CD4-positive, alpha-beta T cell (primary cell): ENCODE measurements at places on chromosomes 11 and 22. TPM values are rescaled to one million over a fixed set of nuclear protein-coding genes. Genes with fewer than 3 reads are reported as not detected.

- H3K27me3 ChIP-seq: no peaks in the 10 kb centered on the region
- peak overlapping the region; percentile 58 for H3K4me3 ChIP-seq
- H3K36me3 ChIP-seq: peaks cover 28% of the 10 kb centered on the region
- peaks cover 39% of the 10 kb centered on the region for H3K4me1 ChIP-seq
Observed at GRCh38 chr22:49959782-49960158, 802 bp upstream of the PIM3 start.

- H3K27ac ChIP-seq: no peak overlapping the region
- DNase-seq: no peak
- no peak overlapping the region for H3K4me3 ChIP-seq
- H3K4me1 ChIP-seq: no peaks in the 10 kb centered on the region
- H3K27me3 ChIP-seq: peaks cover 6% of the 10 kb centered on the region
Observed at GRCh38 chr22:44603767-44604166, 98.2 kb upstream of the PRR5 start.

DNA sequence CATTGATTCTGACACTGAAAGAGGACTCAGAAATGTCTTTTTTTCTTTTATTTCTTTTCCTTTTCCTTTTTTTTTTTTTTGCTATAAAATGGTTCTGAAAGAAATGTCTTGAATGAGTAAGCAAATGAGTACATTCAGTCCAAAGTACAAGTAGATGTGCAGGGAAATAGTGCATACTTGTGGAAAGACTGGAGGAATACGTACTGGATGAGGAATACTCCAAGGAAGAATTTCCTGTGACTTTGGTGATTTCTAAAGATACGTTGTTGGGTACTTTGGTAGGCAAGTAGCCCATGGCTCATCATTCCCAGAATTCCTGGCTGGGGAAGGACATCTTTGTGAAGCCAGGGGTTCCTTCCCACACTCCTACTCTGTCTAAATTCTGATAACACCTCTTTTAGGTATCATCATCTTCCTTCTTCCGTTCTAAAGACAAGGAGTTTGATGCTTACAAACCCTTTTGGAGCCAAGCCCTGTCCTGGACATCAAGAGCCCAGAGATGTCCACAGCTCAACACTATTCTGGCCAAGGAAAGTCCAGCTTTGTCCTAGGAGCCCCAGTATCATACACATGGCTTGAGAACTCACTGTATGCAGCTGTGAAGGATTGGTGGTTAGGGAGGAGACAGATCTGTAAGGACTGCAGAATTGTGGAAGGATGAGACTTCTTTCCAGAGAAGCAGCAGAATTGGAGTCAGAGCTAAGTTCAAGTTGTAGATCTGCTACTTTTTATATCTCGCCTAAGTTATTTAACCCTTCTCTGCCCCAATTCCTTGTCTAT, 4.8 kb upstream of the NUP98 start:
- no peak overlapping the region for H3K27ac ChIP-seq
- peaks cover 12% of the 10 kb centered on the region for H3K4me1 ChIP-seq
- no peak overlapping the region for H3K4me3 ChIP-seq
- no peaks in the 10 kb centered on the region for H3K36me3 ChIP-seq
- DNase-seq: no peak

- H3K4me3 ChIP-seq: no peak overlapping the region
- H3K4me1 ChIP-seq: no peaks in the 10 kb centered on the region
- H3K36me3 ChIP-seq: no peaks in the 10 kb centered on the region
- H3K27ac ChIP-seq: no peak overlapping the region
Observed at GRCh38 chr11:44351898-44352498, 42.1 kb upstream of the ALX4 start.

- H3K4me1 ChIP-seq: peaks cover under 1% of the 10 kb centered on the region
- no peaks in the 10 kb centered on the region for H3K27me3 ChIP-seq
- H3K27ac ChIP-seq: no peak overlapping the region
- H3K36me3 ChIP-seq: peaks cover 94% of the 10 kb centered on the region
- DNase-seq: no peak
- no peak overlapping the region for H3K4me3 ChIP-seq
Observed at GRCh38 chr22:46350121-46350520, 14.6 kb downstream of the TRMU start.

GRCh38 chr11:43515090-43515489, 156.4 kb downstream of the TTC17 start:
- no peaks in the 10 kb centered on the region for H3K27me3 ChIP-seq
- H3K4me1 ChIP-seq: no peaks in the 10 kb centered on the region

- H3K27me3 ChIP-seq: no peaks in the 10 kb centered on the region
- H3K4me3 ChIP-seq: no peak overlapping the region
- H3K27ac ChIP-seq: no peak overlapping the region
- DNase-seq: no peak
- H3K36me3 ChIP-seq: no peaks in the 10 kb centered on the region
Observed at GRCh38 chr11:118838905-118839553, 44.7 kb upstream of the CXCR5 start.

DNA sequence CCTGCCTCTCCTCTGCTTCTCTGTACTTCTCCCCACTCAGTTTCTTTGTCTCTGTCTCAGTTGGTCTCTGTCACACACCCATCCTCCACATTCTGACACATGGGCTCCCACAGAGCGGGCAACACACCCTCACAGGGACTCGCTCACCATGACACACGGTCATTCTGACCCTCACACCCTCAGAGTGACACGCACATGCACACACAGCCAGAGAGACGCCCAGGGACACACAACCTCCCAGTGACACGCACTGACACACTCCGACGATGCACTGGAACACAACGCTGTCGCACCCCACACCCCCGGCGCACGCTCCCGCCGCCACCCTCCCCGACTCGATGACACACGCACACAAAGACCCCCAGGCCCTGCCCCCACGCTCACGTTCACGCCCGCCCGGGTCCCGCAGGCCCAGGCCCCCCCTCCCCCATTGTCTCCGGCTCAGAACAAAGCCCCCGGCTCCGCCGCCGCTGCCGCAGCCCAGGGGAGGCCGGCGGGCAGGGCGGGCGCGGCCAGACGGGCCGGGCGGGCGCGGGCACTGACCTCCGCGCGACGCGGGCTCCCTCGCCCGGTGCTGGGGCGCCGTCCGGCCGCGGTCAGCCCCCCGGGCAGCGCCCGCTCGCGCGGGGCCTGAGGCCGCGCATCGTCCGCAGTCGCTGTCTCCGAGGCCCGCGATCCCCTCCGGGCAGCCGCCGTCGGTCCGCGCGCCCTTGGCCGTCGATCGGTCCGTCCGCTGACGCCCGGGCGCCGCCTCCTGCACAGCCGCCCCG, 404 bp downstream of the DCHS1 start:
- peak overlapping the region; percentile 41 for H3K27ac ChIP-seq
- DNase-seq: no peak
- H3K36me3 ChIP-seq: no peaks in the 10 kb centered on the region
- peaks cover 32% of the 10 kb centered on the region for H3K4me1 ChIP-seq

- no peaks in the 10 kb centered on the region for H3K36me3 ChIP-seq
- H3K27me3 ChIP-seq: no peaks in the 10 kb centered on the region
- no peak for DNase-seq
- H3K27ac ChIP-seq: no peak overlapping the region
Observed at GRCh38 chr11:34437224-34438125, 1.3 kb upstream of the CAT start.

DNA sequence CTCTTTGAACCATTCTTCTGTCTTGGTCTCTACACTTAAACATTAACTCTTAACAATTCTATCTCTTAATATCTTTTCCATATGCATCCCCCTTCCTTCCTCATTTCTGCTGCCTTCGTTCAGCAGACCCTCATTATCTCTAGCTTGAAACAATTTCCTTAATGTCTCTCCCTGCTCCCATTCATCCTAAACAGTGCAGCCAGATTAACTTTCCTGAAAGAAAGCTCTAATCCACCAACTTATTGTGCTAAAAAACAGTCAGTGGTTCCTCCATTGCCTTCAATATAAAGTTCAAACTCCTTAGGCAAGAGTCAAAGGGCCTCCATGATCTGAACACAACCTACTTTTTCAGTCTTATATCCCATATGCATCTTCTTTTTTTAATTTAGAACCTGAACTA, 42.5 kb downstream of the SOX6 start:
- H3K4me1 ChIP-seq: no peaks in the 10 kb centered on the region
- H3K27me3 ChIP-seq: no peaks in the 10 kb centered on the region
- H3K4me3 ChIP-seq: no peak overlapping the region
- DNase-seq: no peak
- no peaks in the 10 kb centered on the region for H3K36me3 ChIP-seq

DNA sequence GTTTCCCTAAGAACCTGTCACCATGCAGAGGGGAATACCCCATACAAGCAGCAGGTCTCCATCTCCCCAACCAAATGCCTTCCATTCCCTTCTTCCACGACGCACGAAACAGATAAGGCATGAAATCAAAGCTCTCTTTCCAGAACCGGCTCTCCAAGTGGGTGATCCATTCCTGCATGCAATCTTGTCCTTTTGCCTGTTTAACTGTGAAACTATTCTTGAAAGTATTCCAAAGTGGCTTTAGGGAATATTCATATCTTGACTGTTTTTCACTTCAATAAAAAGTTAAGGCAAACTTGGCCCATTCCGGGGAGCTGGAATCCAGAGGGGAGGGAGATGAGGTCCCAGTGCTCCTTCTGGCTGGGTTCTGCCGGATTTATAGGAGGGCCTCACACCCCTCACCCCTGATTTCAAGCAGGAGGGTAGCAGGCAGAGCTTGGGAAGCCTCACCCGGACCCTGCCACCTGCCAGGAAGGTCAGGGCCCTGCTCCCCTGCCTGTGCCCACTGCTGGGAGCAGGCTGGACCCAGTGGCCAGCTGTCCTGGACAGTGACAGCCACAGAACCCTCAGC, 60.9 kb downstream of the SCGB1A1 start:
- H3K27me3 ChIP-seq: no peaks in the 10 kb centered on the region
- no peaks in the 10 kb centered on the region for H3K4me1 ChIP-seq
- no peaks in the 10 kb centered on the region for H3K36me3 ChIP-seq
- no peak overlapping the region for H3K27ac ChIP-seq

GRCh38 chr22:49862496-49862776, 8.8 kb downstream of the ZBED4 start:
- H3K36me3 ChIP-seq: no peaks in the 10 kb centered on the region
- H3K4me1 ChIP-seq: peaks cover 37% of the 10 kb centered on the region
- no peak overlapping the region for H3K4me3 ChIP-seq

DNA sequence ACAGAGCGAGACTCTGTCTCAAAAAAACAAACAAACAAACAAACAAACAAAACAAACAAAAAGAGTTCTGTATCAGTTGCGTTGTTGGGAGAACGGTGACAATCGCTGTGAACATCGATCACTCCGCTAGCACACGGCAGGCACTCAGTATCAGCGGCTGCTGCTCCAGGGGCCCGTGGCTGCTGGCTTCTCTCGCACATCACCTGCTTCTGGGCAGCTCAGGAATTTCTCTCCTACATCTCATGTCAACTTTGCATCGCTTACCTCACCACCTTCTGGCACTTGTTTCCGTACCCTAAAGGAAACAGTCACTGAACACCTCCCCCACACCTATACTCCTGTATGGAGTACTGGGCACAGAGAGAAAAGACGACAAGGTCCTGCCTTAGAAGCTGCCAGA, 70.3 kb upstream of the WNT7B start:
- H3K27me3 ChIP-seq: no peaks in the 10 kb centered on the region
- H3K36me3 ChIP-seq: no peaks in the 10 kb centered on the region
- no peak for DNase-seq
- peaks cover 65% of the 10 kb centered on the region for H3K4me1 ChIP-seq
- no peak overlapping the region for H3K27ac ChIP-seq
- no peak overlapping the region for H3K4me3 ChIP-seq

- peaks cover 6% of the 10 kb centered on the region for H3K4me1 ChIP-seq
- H3K4me3 ChIP-seq: no peak within 1 kb of the TSS
- H3K36me3 ChIP-seq: no peaks in the 10 kb centered on the region
- H3K27me3 ChIP-seq: peaks cover 81% of the 10 kb centered on the region
Observed at GRCh38 chr11:35525501-35526175, at the start of gene PAMR1. Gene PAMR1 (minus strand): TSS chr11:35525616. CDS start chr11:35525585, 31 bp downstream.

GRCh38 chr11:109584001-109584972, 162.3 kb downstream of the C11orf87 start:
- no peaks in the 10 kb centered on the region for H3K27me3 ChIP-seq
- no peaks in the 10 kb centered on the region for H3K4me1 ChIP-seq
- H3K27ac ChIP-seq: no peak overlapping the region
- H3K36me3 ChIP-seq: no peaks in the 10 kb centered on the region
- H3K4me3 ChIP-seq: no peak overlapping the region
- DNase-seq: no peak

GRCh38 chr11:75766443-75767227, 1.9 kb upstream of the DGAT2 start:
- H3K27ac ChIP-seq: no peak overlapping the region
- H3K4me1 ChIP-seq: peaks cover 24% of the 10 kb centered on the region
- peaks cover 13% of the 10 kb centered on the region for H3K27me3 ChIP-seq
- H3K4me3 ChIP-seq: no peak overlapping the region

GRCh38 chr11:93945596-93945995, 75.6 kb upstream of the HEPHL1 start:
- no peaks in the 10 kb centered on the region for H3K4me1 ChIP-seq
- no peak overlapping the region for H3K4me3 ChIP-seq
- no peaks in the 10 kb centered on the region for H3K27me3 ChIP-seq
- DNase-seq: no peak
- no peak overlapping the region for H3K27ac ChIP-seq
- no peaks in the 10 kb centered on the region for H3K36me3 ChIP-seq

DNA sequence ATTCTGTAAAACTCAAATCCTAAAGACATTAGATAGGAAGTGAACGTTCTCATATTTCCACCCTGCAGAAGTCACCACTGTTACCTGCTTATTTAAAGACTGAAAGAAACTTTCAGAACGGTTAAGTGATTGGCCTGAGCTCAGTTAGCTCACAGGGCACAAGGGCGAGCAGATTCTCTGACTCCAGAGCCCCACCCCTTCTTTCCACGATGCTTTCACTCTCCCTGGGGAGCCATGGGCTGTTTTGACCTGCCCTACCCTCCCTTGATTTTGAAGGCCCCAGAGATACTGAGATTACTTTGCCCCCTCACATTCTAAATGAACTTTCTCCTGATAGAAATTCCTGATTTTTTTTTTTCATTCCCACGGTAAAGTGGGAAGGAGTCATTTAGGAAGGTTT, 33.9 kb downstream of the ARHGAP1 start:
- no peak overlapping the region for H3K27ac ChIP-seq
- no peaks in the 10 kb centered on the region for H3K27me3 ChIP-seq
- no peak overlapping the region for H3K4me3 ChIP-seq

- H3K27me3 ChIP-seq: no peaks in the 10 kb centered on the region
- H3K4me3 ChIP-seq: no peak overlapping the region
- no peaks in the 10 kb centered on the region for H3K4me1 ChIP-seq
- no peak for DNase-seq
Observed at GRCh38 chr11:27008811-27009535, 15.1 kb downstream of the FIBIN start.

GRCh38 chr22:38966380-38966702, 8.9 kb downstream of the APOBEC3A start:
- H3K4me3 ChIP-seq: no peak overlapping the region
- no peaks in the 10 kb centered on the region for H3K36me3 ChIP-seq
- no peak for DNase-seq
- H3K27me3 ChIP-seq: no peaks in the 10 kb centered on the region

OR51B4 gene
- total RNA-seq: not detected

POU2AF3 gene
- not detected for total RNA-seq

PLEKHB1 gene
- 30.8 TPM for total RNA-seq

CLCF1 gene
- 6.9 TPM for total RNA-seq

EIF3L gene
- 525 TPM for total RNA-seq

PYGM gene
- 5.0 TPM for total RNA-seq

TUBA8 gene
- 0.47 TPM for total RNA-seq

TSGA10IP gene
- not detected for total RNA-seq
